Keratinocyte (primary cell): ENCODE measurements at places on chromosomes 4 and X.

DNA sequence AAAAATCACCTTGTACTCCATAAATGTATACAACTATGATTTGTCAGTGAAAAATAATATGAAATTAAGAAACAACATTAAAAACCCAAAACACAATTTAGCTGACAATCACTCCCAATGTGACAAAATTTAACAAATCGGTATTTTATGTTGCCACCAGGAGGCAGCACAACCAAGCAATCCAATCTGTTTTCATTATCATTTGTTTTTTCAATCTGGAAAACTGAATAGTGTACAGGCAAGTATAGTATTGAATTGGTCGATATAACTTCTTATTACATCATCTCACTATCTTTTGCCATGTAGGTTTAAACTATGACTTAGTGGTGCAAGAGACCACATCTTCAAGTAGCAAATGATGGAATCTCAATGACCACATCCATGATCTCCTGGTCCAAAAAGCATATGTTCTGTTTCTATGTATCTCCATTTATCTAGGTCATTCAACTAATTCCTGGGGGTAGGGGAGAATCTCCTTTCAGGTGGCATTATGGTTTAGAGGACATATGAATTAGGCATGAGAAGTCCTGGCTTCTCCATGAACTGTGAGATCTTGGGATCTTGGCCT, 112.9 kb upstream of the AGA start:
- no peak for DNase-seq

DNA sequence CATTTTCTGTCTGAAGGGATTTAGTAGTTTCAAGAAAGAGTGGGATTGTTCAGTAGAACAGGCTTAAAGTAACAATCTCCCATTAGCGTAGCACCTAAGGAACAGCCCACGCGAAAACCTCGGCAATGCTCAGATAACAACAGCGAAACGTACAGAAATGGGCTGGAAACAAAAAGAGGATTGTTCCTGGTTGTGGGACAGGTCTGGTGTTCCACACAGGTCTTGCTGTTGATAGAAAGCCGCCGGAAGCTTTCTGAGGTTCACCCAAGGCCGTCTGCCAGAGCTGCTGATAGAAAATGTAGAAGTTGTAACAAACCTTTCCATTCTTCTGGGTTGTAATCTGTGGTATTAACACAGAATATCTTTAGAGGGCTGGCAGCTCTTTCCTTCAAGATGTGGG, 69.4 kb upstream of the CLCN4 start:
- no peak for DNase-seq

DNA sequence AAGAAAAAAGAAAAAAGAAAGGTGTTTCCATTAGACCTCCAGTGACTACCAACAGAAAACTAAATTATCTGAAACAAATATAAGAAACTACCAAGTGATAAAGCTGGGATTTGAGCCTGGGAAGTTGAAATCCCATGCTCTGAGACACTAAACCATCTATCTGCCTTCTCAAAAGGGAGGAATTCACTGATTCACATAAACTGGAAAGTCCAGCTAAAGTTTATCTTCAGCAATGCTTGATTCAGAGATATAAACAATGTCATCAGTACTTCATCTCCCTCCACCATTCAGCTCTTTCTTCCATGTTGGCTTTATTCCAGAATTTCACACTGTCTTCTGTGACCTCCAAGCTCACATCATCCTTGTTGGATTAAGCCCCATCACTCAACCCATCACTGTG, 96.3 kb downstream of the IQCM start:
- DNase-seq = no peak

- no peak for DNase-seq
These were observed 3.7 kb upstream of the HDAC8 start for GRCh38 chrX:72576141-72576894.

GRCh38 chr4:53147711-53148110, 218.2 kb downstream of the SCFD2 start:
- no peak for DNase-seq

DNA sequence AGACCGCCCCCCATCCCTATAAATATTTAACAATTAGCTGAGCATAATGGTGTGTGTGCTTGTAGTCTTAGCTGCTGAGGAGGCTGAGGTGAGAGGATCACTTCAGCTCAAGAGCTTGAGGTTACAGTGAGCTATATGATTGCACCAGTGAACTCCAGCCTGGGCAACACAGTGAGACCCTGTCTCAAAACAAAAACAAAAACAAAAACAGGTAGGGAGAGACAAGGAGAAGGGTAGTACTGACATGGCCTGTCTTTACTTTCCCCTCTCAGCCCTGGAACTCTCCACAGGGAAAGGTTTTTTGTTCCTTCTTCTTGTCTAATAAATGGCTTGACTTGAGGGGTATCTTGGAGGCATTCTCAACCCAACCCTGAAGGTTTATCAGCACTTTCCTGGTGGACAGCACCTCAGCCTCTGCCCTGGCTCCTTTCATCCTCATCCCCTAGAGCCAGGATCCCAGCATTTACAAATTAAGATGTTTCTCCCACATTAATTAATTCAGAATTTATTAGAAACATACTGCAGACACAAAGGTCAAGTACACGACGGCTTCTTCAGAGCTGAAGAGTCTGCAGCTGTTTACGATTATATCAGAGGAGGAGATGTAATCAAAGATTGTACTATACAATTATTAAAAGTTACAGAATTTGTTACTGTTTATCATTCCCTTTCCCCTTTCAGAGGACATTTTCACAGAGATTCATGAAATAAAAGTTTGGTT, 131.8 kb downstream of the AFF1 start:
- DNase-seq = no peak

GRCh38 chr4:112145790-112146501, 692 bp downstream of the FAM241A start:
- no peak for DNase-seq

DNA sequence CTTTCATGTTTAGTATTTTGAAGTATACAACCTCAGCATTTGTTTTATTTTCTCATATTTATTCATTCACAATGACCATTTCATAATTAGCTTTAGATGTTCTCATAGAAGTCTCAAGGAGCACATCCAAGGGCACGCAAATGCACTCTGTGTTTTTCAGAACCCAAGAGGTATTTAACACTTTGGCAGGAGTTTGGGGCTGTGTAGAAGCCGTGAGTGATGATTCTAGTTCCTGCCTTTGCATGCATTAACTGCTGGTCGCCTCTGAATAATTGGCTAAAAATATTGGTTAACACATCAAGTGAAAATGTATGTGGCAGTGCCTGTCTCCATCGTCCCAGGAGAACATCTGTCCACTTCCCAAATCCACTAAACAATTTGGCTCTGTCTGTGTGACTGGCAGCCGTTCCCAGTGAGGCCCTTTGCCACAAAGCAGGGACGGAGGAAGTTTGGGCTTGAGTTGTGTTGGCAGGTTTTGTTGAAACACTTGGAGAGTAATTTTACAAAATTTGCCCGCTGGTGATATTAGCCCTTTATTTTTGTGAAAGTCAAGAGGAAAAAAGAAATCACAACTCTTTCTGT, 730.7 kb upstream of the SLIT2 start:
- no peak for DNase-seq

- DNase-seq = no peak
These were observed 1535.8 kb upstream of the PCDH10 start for GRCh38 chr4:131613086-131613823.

DNA sequence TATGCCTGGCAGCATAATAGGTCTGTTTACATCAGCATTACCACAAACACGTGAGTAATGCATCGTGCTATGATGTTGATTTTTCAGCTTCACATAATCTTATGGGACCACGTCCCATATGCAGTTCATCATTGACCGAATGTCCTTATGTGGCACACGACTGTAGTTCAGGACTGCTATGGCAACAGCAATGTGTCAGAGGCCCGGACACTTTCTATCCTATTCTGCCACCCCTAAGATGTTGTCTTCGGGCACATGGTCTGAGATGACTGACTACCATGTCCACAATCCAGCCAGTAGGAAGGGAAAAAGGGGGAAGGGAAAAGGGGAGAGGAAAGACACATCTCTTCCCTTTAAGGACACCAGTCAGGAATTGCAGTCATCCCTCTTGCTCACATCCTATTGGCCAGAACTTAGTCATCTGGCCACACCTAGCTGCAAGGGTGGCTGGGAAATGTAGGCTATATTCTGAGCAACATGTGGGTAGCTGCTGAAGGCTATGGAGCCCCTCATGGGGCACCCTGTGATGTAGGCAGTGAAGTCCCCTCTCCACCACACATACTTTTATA, 196.0 kb upstream of the RBPJ start:
- DNase-seq = no peak

DNA sequence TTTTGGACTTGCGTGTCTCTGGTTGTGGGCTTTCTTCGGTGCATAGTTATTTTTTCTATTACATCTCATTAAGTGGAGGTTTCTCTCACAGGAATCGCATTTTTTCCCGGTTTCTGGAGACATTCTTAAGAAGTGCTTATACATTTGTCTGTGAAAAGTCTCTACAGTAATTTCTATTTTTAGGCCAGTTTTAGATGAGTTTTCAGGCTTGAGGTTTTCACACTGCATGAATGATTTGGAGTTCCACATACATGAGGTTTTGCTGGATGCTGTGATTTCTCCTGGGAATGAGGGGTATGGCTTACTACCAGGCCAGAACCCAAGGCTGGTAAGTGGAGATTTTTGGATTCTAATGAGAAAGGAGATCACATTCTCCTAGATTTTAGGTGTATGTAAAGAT, 422.6 kb upstream of the SLIT2 start:
- no peak for DNase-seq

DNA sequence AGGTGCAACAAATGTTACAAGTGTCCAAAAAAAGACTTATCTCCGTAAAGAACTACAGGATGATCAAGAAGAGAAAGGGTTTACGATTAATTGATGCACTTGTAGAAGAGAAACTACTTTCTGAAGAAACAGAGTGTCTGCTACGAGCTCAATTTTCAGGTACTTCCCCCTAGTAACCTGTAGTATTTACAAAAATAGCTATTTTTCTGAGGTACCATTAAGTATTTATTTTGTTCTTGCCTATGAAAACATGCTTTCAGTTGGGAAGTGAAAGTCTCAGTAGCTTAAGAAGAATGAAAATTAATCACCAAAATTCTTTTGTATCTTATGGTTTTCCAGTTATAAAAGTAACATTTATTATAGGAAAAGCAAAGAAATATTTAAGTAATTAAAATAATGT, 5.9 kb downstream of the THAP9 start:
- DNase-seq = no peak

DNA sequence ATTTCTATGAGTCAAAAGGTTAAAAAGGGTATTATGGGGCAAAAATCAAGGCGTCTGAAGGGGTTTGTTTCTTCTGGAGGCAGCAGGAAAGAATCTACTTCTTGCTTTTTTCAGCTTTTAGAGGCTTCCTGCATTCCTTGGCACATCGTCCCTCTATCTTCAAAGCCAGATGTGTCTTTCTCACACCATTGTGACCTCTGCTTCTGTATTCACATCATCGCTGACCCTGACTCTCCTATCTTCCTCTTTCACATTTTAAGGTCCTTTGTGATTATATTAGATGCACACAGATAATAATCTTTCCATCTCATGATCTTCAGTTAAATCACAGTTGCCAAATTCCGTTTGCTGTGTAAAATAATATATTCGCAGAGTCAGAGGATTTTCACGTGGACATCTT, 112.7 kb downstream of the PPP4R3C start:
- no peak for DNase-seq

- no peak for DNase-seq
These were observed 170.6 kb downstream of the KDR start for GRCh38 chr4:54954656-54955388.

GRCh38 chr4:2714061-2714770, 41.9 kb downstream of the TNIP2 start:
- DNase-seq = no peak

DNA sequence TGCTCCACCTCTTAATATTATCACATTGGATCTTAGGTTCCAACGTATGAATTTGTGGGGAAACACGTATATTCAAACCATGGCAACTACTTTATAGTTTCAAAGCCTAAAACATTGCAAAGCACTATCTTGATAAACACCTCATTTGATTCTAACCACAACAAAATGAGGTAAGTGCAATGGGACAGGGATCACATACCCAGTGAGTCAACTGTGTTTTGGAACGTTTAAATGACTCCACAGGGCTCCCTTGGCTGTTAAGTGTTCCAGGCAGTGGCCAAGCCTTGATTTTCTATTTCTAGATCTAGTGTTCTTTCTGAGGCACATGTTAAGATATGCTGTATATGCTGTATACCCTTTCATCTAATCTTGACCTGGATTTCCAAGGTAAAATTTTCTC, 54.5 kb upstream of the C1QTNF7 start:
- DNase-seq = no peak

- no peak for DNase-seq
These were observed 13.0 kb downstream of the SLC16A2 start for GRCh38 chrX:74434336-74434735.

DNA sequence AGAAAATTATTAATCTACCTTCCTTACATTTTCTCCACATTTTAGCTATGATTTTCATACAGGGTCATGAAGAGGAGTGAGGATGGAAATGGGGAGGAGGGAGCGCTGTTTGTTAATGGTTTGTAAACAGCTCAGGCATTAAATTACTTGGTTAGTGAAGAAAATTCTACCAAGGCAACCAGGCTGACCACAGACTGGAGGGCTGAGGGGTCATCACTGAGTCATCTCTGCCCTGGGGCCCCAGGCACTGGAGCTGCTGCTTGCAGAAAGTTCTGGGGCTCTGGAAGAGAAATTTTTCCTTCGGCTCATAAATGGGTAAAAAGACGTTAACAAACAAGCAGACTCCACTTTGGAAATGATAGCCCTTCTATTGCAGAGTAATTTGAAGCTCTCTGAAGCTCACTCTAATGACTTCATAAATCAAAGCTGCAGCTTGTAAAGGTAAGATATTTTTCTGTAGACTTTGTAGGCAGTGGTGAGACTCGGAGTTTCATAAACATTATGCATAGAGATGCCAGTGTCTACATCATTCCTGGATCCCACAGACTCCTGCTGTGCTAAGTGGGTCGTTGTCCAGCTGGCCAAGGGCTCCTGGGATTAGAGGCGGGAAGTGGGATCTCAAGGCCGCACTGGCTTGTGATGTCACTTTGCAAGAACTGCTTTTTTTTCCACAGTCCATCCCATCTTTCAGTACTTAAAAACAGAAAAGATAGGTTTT, 159.6 kb downstream of the PTTG2 start:
- no peak for DNase-seq

DNA sequence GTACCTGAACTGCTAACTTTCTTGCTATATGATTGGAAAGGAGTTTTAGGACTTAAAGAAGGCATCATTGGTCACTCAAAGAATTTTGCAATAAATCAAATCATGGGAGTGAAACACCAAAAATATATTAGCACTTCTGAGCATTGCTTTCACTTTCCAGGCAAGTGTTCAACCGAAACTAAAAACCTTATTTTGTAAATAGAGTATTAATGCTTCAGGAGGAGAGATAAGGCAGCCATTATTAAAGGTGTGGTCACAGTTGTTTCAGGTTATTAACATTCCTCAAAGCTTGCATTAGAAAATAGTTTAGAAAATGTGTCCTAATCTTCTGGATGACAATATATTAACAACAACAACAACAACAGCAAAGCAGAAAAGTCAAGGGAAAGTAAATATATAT, 92.3 kb upstream of the TLL1 start:
- DNase-seq = no peak

- DNase-seq = no peak
These were observed 197.1 kb downstream of the PALLD start for GRCh38 chr4:168693750-168694490.

GRCh38 chr4:84753321-84753972, 170.5 kb downstream of the CDS1 start:
- DNase-seq = no peak

- no peak for DNase-seq
These were observed 61.1 kb upstream of the ARSJ start for GRCh38 chr4:114040319-114041116.

GRCh38 chr4:120801137-120801758, 121.3 kb downstream of the PRDM5 start:
- DNase-seq = no peak

GRCh38 chr4:105546086-105546485, 6.3 kb upstream of the ARHGEF38 start:
- DNase-seq = no peak
